ENCODE measurements at places on chromosomes 2 and 18.

DNA sequence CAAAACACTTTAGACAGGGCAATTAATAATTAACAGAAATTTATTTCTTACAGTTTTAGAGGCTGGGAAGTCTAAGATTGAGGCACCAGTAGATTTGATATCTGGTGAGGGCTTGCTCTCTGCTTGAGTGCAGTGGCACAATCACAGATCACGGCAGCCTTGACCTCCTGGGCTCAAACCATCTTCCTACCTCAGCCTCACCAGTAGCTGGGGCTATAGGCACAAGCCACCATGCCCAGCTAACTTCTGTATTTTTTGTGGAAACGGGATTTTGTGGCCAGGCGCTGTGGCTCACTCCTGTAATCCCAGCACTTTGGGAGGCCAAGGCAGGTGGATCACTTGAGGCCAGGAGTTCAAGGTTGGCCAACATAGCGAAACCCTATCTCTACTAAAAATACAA, 29.0 kb upstream of the ACVR1 start:
- DNase-seq: no peak

DNA sequence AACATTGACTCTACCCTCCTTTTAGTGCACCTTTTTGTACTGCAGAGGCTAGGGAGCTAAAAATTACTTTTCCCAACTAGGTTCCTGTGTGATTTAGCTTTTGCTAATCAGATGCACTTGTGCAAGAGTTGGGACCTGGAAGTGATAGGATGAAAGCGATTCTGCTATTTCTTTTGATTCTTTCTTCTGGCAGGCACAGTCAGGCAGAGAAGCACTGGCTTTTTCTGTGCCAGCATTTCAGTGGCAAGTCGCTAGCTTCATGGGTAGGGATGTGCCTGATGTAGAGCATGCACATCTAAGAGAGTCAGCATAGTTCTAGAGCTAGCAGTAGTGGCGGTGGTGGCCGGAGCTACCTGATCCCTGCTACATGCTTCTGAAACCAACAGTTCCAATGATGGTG, 89.8 kb downstream of the MDH1 start:
- no peak for DNase-seq

DNA sequence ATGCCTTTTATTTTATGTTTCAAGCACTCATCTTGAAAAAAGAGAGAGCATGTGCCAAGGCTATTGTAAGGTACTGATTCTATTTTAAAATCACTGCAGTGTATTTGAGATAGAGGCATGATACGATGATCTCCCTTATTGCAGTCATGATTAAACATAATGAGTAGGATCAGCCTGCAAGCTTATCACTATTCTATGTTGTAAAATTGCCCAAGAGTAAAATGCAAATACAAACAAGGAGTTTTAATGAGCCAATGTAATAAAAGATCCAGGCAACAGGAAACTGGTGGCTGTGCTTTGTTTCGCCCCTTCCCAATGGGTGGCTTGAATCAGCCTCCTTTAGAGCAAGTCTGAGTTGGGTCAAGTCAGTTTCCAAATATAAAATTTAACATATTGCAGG, 116.4 kb upstream of the RBMS1 start:
- no peak for DNase-seq

- DNase-seq: no peak
These were observed 462.7 kb upstream of the CDH20 start for GRCh38 chr18:60870261-60871153.

- no peak for DNase-seq
These were observed 91.1 kb upstream of the ZNF804A start for GRCh38 chr2:184507254-184507653.

- DNase-seq: no peak
These were observed 333.7 kb downstream of the CYP26B1 start for GRCh38 chr2:71813807-71814470.

- no peak for DNase-seq
These were observed 725.2 kb downstream of the TSN start for GRCh38 chr2:122480501-122481243.

DNA sequence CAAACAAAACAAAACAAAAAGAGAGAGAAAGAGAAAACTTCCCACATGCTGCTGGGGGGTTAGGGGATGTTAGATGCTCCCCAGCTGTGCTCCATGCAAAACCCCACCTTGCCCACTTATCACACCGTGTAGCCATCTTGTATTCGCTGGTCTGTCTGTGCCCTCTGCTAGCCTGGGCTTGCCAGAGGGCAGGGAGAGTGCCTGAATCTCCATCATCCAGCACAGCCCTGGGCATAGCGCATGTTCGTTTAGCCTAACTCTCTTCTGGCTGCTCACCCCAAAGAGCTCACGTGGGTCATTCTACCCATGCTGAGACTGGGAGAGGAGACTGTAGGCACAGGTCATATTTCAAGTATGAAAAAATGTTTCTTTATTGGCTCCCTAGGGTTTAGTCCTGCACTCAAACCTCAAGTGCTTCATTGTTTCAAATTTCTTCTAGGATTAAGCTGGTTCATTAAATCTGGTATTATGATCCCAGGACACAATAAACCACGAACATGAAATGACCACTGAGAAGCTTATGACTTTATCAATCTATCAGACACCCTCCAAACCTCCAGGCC, 100.5 kb downstream of the KCNF1 start:
- DNase-seq: no peak

GRCh38 chr2:44200759-44201158, 32.1 kb downstream of the PPM1B start:
- no peak for DNase-seq

DNA sequence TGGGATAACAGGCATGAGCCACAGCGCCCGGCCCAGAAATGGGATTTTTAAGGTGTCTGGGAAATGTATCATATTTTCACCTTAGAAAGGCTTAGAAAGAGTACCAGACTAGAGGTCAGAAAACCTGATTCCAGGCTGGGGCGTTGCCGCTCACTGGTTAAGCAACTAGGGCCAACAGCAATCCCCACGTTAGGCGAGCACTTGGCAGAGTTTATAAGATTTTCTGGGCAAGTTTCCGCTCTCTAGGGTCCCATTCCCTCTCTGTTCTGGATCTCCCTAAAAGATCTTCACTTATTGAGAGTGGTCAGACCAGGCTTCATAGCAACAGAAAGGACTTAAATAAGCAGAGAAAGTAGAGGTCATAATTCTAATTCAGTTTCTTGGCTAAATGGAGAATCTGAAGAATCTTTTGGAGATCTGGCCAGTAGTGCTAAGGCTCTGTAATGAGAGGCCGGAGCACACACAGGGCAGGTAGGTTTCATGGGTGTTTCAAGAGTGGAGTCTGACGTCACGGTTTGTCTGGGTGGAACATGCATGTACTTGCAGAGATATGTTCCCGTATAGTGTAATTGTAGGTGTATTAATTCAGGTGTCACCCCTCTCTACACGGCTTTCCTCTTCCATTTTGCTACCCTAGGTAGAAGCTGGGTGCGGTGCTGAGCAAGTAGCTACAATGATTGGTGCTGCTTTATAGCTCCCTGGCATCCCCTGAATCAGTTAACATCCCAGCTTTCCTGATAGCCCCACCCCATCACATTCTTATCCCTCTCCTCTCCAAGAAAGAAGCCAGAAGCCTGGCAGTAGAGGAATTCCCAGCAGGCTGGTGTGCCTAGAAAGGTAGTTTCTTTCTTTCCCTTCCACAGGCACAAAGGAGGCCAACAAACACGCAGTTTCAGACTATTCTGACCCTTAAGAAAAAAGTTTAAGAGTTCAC, 4.4 kb upstream of the SMAD7 start:
- DNase-seq: no peak

GRCh38 chr2:225009768-225010167, 32.5 kb downstream of the DOCK10 start:
- DNase-seq: no peak

GRCh38 chr2:14602309-14602708, 30.2 kb upstream of the LRATD1 start:
- no peak for DNase-seq

DNA sequence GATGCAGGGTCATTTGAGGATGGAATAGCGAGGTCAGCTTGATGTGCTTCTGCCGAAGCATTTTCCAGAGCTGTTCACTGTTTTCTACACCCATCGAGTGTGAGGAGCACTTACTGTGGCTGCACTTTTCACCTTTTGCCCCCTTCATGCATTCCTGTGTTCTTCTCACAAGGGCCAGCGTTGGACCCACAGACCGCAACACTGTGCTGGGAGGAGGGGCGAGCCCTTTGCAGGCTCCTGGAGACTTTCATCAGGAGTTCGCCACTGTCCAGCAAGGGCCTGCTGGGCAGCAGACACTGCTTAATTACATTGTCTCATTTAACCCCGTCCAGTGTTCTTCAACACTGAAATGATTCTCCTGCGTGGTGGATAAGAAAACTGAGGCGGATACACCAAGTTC, 29.9 kb downstream of the CYP26B1 start:
- DNase-seq: no peak

- no peak for DNase-seq
These were observed 889.1 kb upstream of the GCFC2 start for GRCh38 chr2:76599732-76600368.

GRCh38 chr2:137938204-137938603, 26.1 kb upstream of the HNMT start:
- DNase-seq: no peak

GRCh38 chr2:64367444-64368232, 86.3 kb upstream of the LGALSL start:
- no peak for DNase-seq

DNA sequence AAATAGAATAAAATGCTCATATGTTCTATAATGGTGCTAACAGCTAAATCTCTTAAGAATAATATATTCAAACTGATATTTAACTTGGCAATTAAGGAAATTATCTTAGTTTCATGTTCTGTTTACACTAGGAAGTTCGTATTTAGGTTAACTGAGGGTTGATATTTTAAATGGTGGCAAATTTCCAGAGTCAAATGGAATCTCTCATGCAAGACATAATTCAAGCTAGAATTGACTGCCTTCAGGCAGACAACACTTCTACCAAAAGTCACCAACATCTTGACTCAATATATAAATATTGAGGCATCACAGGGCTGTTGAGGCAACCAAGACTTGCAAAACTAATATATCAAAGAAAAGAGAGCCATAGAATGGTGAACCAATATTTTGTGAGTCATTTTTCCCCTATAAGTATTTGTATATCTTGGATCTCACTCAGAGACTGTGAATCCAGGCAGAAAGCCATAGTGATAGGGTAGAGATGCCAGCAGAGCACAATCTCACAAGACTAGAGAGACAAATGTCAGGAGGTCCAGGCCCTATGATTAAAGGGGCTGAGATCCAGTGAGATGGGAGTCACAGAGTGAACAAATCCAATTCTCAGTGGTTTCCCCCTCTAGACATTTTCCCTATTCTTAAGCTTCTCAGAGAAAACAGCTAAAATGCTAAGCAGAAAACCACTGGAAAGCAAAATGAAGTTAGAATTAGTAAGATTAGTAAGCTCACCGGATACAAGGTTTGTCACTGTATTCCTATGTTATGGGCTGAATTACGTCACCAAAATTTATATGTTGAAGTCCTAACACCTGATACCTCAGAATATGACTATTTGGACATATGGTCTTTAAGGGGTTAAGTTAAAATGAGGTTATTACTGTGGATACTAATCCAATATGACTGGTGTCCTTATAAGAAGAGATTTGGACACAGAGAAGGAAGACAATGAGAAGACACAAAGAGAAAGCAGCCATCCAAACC, 358.2 kb upstream of the UBE2E3 start:
- no peak for DNase-seq

DNA sequence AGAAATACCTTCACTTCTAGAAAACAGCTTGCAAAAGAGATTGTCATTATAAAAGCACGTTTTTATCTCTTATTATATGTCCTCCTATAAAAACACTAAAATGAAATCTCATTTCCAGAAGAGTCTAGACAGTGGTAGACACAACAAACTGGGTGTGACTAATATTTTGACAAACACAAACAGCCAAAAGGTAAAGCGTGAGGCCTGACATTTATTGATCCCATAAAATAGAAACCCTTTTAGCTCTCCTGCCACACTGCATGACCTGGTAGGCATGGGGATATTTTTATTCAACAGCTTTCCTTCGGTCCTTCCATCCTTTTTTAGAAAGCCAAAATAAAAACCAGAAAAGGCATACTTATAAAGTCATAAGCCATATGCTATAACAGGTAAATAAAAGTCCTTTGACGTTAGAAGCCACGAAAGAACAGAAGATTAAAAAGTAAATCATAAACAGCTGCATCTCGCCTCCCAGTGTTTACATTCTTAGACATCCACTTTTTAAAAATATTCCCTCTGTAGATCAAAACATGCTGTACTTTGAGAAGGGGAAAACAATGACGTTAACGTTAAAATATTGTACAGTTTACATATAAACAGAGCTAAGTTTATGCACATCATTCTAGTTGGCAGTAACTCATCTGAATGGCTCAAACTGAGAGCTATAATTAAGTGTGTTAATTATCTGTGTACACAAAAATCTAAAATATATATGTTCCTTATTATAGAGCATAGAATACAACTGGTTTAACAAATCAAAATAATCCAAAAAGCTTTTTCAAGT, 44.6 kb downstream of the IRS1 start:
- DNase-seq: no peak

GRCh38 chr18:13647761-13648160, 78.6 kb downstream of the FAM210A start:
- DNase-seq: no peak

GRCh38 chr2:217048730-217049129, 188.9 kb upstream of the TNP1 start:
- no peak for DNase-seq

- DNase-seq: no peak
These were observed 33.5 kb upstream of the METAP1D start for GRCh38 chr2:171966235-171966634.

- no peak for DNase-seq
These were observed 174.4 kb upstream of the ERBB4 start for GRCh38 chr2:212712991-212713390.

DNA sequence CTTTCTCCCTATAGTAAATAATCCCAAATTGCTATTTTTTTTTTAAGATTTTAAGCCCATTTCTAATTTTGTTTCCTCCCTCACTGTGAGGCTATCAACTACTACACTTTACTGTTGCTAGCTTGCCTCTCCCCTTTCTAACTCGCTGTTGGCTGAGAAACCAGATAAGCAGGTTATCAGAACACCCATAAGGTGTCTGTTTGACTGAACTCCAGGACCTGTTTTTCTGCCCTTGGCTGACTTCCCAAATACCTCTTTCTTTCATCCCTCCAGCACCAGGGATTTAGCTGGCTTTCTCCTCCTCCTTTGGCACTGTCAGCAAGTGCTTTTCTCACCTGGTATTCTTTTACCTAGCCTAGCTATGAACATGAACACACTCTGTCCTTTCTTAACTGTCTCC, 11.1 kb downstream of the TRAK2 start:
- no peak for DNase-seq

GRCh38 chr18:43592269-43592668, 315.0 kb upstream of the SYT4 start:
- no peak for DNase-seq

DNA sequence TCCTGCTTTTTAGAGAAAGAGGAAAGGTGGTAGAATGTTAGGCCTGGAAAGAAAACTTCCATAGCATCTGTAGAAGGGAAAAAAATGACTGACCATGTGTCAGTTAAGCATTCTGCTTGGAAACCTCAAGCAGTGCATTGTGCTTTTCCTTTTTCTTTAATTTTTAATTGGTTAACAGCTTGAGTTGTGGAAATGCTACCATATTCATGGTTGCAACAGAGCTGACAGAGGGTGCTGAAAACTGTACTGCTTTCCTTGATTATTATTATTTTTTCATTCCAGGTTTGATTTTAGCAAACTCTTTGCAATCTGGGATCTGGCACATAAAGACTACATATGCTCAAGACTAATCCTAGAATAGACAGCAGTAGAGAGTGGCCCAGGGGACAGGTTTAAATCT, 404.5 kb downstream of the EPHA4 start:
- no peak for DNase-seq

GRCh38 chr18:62720766-62721613, 5.6 kb downstream of the PHLPP1 start:
- no peak for DNase-seq
